ENCODE measurements at places on chromosomes 12 and 14. TPM values are rescaled to one million over a fixed set of nuclear protein-coding genes. Genes with fewer than 3 reads are reported as not detected.

Gene COX8C
- not detected for polyA plus RNA-seq

DNA sequence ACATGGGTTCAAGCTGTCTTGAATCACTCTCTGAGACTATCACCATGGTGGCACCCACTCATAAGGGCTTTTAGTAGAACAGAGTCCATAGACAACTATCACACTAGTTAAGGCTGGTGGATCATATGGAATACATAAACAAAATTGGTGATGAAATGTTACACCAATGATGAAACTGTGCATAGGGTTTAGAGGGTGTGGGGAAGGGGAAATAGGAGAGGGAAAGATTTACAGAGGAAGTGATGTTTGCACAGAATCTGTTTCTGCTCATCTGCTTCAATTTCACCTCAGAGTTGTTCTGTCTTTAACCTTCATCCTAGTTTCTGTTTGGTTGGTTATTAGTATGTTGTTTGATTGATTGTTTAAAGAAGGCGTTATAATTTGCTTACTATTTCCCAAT is 2.4 kb upstream of the RXYLT1 start:
- DNase-seq, result no peak
- no peaks in the 10 kb centered on the region for H3K36me3 ChIP-seq
- H3K27me3 ChIP-seq, result peaks cover 2% of the 10 kb centered on the region
- H3K4me1 ChIP-seq, result no peaks in the 10 kb centered on the region

GRCh38 chr12:107487011-107487680 is 198.5 kb upstream of the PWP1 start:
- no peak overlapping the region for H3K4me3 ChIP-seq
- H3K27ac ChIP-seq, result no peak overlapping the region
- DNase-seq, result no peak

Gene MANSC1
- 5.4 TPM for polyA plus RNA-seq

DNA sequence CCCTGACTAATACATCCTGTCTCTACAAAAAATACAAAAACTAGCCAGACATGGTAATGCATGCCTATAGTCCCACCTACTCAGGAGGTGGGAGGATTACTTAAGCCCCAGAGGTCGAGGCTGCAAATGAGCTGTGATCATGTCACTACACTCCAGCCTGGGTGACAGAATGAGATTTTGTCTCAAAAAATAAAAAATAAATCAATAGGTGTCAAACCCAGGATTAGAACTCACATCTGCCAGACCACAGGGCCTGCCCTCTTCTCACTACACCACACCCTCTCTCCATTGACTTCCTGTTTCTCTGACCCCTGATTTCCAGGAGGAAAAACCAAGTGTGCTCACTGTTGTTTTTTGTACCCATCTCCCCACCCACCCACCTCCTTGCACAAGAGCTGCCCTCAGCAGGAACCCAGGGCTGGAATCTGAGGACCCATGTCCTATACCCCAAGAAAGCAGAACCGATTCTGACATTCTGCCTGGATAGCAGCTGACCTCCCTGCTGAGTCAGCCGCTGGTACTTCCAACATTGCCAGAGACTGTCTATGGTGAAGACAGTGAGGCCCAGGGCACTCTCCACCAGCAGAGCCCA is 6.2 kb downstream of the CMKLR1 start:
- no peaks in the 10 kb centered on the region for H3K4me1 ChIP-seq
- H3K27me3 ChIP-seq, result no peaks in the 10 kb centered on the region
- no peaks in the 10 kb centered on the region for H3K36me3 ChIP-seq

- no peaks in the 10 kb centered on the region for H3K4me1 ChIP-seq
- H3K27me3 ChIP-seq, result no peaks in the 10 kb centered on the region
- no peaks in the 10 kb centered on the region for H3K36me3 ChIP-seq
- no peak for DNase-seq
- H3K27ac ChIP-seq, result no peak overlapping the region
These were observed 80.8 kb upstream of the CMKLR1 start for GRCh38 chr12:108419949-108420348.

DNA sequence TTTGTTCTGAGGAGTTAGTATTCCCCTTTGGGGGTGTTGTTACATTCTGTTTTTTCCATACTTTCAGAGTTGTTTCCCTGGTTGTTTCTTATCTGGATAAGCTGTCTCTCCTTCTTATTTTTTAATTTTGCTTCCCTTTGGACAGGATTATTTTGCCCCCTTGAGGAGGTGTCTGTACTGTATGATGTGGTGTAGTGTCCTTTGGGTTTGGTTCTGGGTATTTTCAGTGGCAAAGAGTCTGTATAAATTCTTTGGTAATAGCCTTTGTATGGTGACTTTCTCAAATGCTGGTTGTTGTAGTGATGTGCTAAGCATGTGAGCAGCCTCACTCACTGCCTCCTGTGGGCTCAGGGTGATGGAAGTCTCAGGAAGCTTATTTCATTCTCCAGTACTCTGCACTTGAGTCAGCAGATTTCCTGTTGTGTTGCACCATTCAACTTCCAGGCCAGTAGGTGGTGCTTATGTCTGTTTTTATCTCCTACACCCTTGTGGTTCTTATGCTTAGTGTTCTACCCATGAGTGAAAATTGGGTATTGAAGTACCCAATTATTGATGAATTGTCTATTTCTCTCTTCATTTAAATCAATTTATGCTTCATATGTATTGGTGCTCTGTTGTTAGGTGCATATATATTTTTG is 103.3 kb upstream of the PMCH start:
- H3K27ac ChIP-seq, result no peak overlapping the region
- DNase-seq, result peak; percentile 1
- H3K36me3 ChIP-seq, result no peaks in the 10 kb centered on the region
- no peaks in the 10 kb centered on the region for H3K4me1 ChIP-seq
- no peak overlapping the region for H3K4me3 ChIP-seq

Gene CPM
- polyA plus RNA-seq, result 1.1 TPM

GRCh38 chr12:21438643-21439042 is 1.2 kb downstream of the PYROXD1 start:
- H3K36me3 ChIP-seq, result peaks cover 11% of the 10 kb centered on the region
- H3K4me1 ChIP-seq, result no peaks in the 10 kb centered on the region
- H3K27me3 ChIP-seq, result no peaks in the 10 kb centered on the region
- DNase-seq, result no peak
- no peak overlapping the region for H3K4me3 ChIP-seq

DNA sequence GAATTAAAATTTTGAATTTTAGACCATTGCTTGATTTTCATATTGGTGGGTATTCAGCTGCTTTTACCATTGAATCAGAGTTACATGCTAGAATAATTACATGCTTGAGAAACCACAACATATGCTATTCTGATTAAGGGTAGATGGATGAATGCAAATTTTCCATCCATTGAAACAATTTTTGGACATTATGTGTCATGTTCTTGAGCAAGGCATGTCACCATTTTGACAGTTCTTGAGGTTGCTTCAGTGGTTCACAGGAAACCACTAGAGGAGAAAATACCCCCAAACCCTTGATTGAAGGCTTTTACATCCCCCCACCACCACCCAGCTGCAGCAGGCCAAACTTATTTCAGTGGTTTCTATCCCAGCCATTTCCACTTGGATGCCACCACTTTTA is 13.5 kb downstream of the UBR7 start:
- H3K27ac ChIP-seq, result no peak overlapping the region
- no peaks in the 10 kb centered on the region for H3K27me3 ChIP-seq
- H3K4me1 ChIP-seq, result no peaks in the 10 kb centered on the region
- peaks cover 14% of the 10 kb centered on the region for H3K36me3 ChIP-seq
- H3K4me3 ChIP-seq, result no peak overlapping the region
- no peak for DNase-seq

DNA sequence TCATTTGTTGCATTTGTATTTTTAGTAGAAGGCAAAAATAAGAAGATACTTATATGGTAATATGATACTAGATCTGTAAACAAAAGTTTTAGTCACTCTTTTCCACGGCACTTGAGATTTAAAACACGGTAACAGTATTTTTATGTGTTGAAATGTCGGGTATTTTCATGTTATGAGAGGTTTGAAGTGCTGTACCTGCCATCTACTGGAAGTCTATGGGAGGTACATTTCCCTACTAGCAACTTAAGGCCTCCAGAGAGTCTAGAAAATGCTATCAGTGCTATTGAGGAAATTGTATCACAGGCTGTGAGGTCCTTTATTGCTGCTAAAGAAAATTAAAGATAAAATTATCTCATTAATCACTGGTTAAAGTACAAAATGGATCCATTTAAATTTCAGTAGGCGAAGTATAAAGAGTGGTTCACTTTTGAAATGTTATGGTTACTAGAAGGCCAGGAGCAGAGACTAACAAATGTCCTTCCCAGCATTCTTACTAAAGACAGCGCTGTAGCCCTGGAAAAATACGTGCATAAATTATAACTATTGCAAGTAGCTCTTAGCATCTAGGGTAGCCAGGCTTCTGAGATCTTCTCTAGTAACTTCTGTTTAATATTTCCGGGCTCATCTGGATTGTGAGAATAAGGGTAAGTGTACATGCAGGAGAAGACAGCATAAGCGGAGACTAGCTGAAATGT is 77.6 kb upstream of the PRKD1 start:
- no peaks in the 10 kb centered on the region for H3K36me3 ChIP-seq
- DNase-seq, result peak; percentile 72
- no peaks in the 10 kb centered on the region for H3K4me1 ChIP-seq
- H3K27me3 ChIP-seq, result no peaks in the 10 kb centered on the region
- no peak overlapping the region for H3K4me3 ChIP-seq

Gene EIF2S3B
- polyA plus RNA-seq, result 0.89 TPM

GRCh38 chr12:27344760-27345159 is 12.1 kb downstream of the BMAL2 start:
- no peaks in the 10 kb centered on the region for H3K27me3 ChIP-seq
- H3K36me3 ChIP-seq, result no peaks in the 10 kb centered on the region
- no peak overlapping the region for H3K27ac ChIP-seq
- DNase-seq, result no peak

DNA sequence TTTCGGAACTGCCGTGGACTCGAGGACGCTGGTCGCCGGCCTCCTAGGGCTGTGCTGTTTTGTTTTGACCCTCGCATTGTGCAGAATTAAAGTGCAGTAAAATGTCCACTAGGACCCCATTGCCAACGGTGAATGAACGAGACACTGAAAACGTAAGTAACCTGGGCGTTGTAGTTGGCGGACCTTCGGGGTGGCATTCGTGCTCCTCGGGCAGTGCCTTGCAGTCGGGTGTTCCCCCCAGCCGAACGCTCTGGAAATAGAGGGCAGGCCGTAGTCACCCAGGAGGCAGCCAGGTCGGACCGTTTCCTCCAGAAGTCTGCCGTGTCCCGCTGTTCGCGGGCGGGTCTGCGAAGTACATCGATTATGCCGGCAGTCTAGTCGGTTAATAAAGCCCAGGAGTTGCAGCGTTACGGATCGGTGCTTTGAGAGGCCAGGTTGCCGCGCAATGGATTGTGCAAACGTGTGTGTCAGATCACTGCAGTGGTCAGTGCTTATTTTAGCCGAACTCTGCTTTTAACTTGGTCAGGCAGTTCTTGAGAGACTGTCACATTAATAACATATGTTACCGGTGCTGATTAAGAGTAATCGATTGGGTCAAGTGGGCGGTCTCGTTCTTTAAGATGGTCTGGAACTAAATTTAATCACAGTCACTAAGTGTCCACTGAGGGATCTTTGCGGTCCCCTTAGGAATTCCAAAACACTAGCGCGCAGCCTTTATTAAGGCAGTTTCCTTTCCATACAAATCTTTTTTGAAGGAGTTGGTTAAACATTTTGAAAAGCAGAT is 906 bp downstream of the MARK3 start:
- H3K27ac ChIP-seq, result peak overlapping the region; percentile 98
- H3K36me3 ChIP-seq, result no peaks in the 10 kb centered on the region
- DNase-seq, result no peak
- no peaks in the 10 kb centered on the region for H3K27me3 ChIP-seq
- peak overlapping the region; percentile 98 for H3K4me3 ChIP-seq

GRCh38 chr12:91892081-91892855 is 253.4 kb downstream of the BTG1 start:
- H3K36me3 ChIP-seq, result no peaks in the 10 kb centered on the region
- no peak for DNase-seq
- no peaks in the 10 kb centered on the region for H3K27me3 ChIP-seq
- H3K4me3 ChIP-seq, result no peak overlapping the region
- no peak overlapping the region for H3K27ac ChIP-seq

Gene SLC6A15
- not detected for polyA plus RNA-seq

- no peaks in the 10 kb centered on the region for H3K36me3 ChIP-seq
- no peak overlapping the region for H3K27ac ChIP-seq
- H3K27me3 ChIP-seq, result no peaks in the 10 kb centered on the region
- DNase-seq, result peak; percentile 70
These were observed 158.9 kb downstream of the FBXL14 start for GRCh38 chr12:1435456-1435855.

Gene PTGDR
- polyA plus RNA-seq, result 0.25 TPM

- DNase-seq, result no peak
- no peaks in the 10 kb centered on the region for H3K27me3 ChIP-seq
- H3K4me1 ChIP-seq, result no peaks in the 10 kb centered on the region
These were observed 3.5 kb downstream of the TRMT61A start for GRCh38 chr14:103532216-103533136.

GRCh38 chr14:75439989-75440388 is 12.2 kb downstream of the JDP2 start:
- no peak for DNase-seq
- no peak overlapping the region for H3K27ac ChIP-seq
- no peaks in the 10 kb centered on the region for H3K27me3 ChIP-seq
- H3K36me3 ChIP-seq, result peaks cover 62% of the 10 kb centered on the region
- peaks cover 11% of the 10 kb centered on the region for H3K4me1 ChIP-seq

GRCh38 chr14:99512571-99513182 is 31.5 kb downstream of the CCNK start:
- no peak overlapping the region for H3K27ac ChIP-seq
- H3K4me3 ChIP-seq, result no peak overlapping the region
- peaks cover 92% of the 10 kb centered on the region for H3K36me3 ChIP-seq
- H3K27me3 ChIP-seq, result no peaks in the 10 kb centered on the region
- H3K4me1 ChIP-seq, result no peaks in the 10 kb centered on the region
- DNase-seq, result no peak

Gene RNASE1
- polyA plus RNA-seq, result 51.3 TPM

GRCh38 chr12:76242813-76243550 is 105.2 kb downstream of the BBS10 start:
- no peaks in the 10 kb centered on the region for H3K27me3 ChIP-seq
- no peak for DNase-seq
- H3K27ac ChIP-seq, result no peak overlapping the region

DNA sequence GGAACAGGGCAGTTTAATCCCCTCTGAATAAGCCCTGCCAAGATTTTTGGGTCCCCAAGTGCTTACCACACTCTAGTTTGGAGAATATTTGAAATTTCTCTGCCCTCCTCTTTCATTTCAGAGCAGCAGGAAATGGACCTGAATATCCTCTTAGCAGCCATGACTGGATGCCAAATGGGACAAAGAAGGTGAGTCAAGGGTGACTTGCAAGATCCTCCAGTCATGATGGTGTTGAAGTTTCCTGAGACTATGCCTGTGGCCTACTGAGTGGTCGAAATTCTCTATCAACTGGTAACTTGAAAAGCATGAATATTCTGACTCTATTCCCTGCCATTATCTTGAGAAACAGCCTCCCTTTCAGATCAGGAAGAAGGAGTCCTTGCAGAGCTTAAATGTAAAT is 1674.7 kb upstream of the SEL1L start:
- H3K27me3 ChIP-seq, result no peaks in the 10 kb centered on the region
- no peaks in the 10 kb centered on the region for H3K4me1 ChIP-seq
- no peak overlapping the region for H3K4me3 ChIP-seq
- H3K27ac ChIP-seq, result no peak overlapping the region
- no peak for DNase-seq

Gene MGP
- 12.1 TPM for polyA plus RNA-seq

Gene NYNRIN
- 7.2 TPM for polyA plus RNA-seq

- peaks cover 8% of the 10 kb centered on the region for H3K36me3 ChIP-seq
- H3K27ac ChIP-seq, result peak overlapping the region; percentile 41
These were observed 10.9 kb downstream of the TNS2 start for GRCh38 chr12:53060721-53061276.
